ENCODE measurements at places on chromosomes 2 and 18.

GRCh38 chr18:25225151-25225550 lies 126.8 kb downstream of the ZNF521 start:
- no peak for DNase-seq

GRCh38 chr18:9578306-9578705 lies 36.1 kb downstream of the PPP4R1 start:
- DNase-seq = no peak

DNA sequence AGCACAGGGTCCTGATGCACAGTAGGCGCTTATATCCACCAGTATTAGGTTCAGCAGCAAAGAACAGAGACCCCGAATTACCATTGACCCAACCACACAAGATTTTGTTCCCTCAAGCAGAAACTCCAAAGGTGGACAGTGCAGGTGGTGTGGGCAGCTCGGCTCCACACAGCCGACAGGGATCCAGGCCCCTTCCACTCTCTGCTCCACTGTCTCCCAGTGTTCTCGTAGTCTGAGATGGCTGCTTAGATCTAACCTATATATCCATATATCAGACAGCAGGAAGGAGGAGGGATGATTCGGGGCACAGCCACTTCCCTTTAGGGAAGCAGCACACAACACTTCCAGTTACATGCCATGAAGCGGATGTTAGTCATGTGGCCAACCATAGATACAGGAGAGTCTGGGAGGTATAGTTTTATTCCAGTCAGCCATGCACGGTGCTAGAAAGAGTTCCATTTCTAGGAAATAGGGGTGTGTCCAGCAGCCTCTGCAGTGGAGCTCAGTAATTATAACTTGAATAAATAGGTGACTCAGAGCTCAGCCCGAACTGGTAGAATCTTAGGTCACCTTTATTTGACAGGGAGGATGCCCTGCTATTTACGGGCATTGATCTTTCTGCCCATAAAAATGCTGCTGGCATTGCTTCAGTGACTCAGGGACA lies 158.9 kb downstream of the TWIST2 start:
- DNase-seq = no peak

DNA sequence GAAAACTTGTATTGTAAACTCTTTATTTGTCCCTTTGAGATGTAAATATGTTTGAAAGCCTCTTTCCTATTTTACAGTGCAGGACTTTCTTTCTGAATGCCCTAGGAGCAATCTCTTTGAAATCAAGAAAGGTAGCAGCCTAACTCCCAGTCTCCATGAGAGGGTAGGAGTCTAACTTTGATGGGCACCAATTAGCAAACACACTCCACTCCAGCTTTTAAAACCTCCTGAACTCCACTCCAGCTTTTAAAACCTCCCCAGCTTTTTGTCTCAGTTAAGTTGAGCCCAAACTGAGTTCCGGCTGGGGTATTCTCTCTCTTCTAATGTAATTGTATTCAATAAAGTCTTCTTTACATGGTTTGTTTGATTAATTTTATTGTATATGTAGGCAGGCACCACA lies 493.7 kb upstream of the CDH7 start:
- DNase-seq = no peak

DNA sequence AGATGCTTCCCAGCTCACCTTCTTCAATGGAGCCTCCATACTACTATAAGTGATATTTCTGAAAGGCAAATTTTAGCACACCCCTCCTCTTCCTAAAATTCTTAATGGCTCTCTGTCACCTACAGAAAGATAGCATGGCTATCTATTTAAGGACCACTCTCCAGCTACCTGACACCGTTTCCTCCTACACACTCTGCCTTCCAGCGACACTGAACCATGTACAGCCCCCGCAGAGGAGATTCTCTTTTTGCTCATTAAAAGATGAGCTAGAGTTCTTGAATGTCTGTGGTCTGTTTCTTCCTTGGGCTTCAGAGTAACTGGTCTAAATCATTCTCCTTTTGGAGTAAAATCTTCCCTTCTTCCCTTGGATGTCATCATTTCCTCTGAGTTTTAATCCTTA lies 38.4 kb upstream of the GAREM1 start:
- DNase-seq = no peak

DNA sequence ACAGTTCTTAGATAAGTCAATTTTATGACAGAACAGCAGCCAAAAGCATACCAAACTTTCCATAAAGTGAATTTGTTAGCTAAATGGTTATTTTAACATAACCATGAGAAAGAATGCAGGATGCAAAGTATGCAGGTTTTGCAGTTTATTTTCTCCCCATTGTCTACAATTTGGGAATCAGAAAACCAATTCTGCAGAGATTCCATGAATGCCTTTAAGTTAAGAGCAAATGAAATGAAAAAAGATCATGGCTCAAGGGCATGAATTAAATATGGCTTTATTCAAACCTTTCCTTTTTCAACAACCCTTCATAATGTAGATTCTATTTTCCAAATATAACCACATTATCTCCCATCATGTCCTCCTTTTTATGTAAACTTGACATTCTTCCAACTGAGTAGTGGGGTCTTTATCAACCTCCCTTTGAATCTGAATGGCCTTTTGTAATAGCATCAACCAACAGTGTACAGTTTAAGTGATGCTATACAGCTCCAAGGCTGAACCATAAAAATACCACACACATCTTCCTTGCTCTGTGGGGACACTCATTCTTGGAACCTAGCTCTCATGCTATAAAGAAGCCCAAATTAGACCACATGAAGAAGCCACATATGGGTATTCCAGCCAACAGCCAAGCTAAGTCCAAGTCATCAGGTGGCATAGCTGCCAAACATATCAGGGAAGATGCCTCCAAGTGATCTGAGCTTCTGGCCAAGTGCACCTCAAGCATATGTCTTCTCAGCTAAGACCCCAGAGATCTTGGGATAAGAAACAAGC lies 49.8 kb downstream of the PIAS2 start:
- DNase-seq = no peak

DNA sequence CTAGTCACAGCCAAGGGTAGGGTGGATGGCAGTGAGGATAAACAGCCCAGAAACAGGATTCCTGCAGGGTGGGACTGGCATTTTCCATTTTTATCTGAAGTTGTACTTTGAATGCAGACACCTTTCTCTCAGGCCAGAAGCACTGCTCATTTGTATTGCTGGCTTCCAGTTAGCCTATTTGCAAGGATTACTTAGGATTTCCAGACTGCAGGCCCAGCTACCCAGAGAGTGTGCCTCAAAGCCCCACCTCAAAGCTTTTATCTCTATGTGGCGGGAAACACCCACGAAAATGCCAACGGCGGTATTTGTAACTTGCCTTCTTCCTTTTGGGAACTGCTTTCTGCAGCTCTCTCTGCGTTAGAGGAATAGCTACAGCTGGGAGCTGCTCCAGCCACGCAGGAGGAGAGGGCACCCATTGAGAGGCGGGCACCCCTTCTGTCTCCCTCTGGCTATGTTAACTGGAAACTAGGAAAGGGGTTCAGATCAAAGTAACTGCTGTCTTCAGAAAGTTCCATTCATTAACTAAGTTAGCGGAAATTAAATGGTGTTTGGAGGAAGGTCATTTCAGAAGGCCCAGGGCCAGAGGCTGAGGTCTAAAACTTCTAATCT lies 144.9 kb downstream of the TGIF1 start:
- no peak for DNase-seq

DNA sequence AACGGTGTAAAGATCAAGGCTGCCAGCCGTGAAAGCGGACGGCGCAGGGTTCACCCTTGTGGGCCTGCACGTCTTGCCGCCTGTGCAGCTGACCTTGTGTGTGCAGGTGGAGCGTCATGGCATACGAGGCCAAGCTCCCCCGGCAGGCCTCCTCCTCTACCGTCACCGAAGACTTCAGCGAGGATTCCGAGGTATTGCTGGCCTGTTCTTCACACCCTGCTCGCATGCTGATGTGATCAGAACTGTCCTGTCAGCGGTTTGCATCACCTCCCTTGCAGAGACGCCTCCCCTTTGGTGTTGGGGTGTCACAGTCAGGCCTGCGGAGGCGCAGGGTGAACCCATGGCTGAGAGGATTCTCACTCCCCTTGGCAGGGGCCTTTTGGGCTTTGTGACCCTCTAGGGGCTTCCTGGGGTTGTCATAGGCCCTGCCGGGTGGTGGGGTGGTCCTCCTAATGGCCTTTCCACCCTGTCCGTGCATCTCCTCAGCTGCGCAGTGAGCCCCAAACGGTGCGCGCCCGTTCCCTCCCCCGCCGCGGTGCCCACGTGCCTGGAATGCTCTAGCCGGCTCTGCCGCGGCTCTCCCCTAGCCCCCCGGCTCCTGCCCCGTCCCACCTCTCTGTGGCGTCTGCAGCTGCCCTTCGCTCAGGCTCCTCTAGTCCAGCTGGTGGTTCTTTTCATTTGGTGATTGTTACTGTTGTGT lies 92.5 kb downstream of the DGKD start:
- no peak for DNase-seq

DNA sequence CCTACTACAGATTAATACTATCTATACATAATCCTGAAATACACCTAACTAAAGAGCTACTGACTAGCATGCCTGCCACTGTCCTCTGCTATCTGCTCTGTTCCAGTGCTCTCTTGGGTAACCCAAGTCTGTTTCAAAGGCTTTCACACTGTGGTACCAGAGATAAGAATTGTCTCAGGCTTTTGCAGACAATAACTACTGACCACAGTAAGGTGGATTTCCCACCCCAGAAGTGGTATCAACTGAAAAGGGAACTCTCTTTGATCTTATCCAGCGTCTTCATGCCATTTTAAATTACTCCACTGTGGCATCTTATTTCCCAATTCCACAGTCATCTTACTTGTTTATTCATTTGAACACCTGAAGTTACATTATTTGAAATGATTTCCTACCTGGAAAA lies 190.2 kb downstream of the IKZF2 start:
- no peak for DNase-seq

DNA sequence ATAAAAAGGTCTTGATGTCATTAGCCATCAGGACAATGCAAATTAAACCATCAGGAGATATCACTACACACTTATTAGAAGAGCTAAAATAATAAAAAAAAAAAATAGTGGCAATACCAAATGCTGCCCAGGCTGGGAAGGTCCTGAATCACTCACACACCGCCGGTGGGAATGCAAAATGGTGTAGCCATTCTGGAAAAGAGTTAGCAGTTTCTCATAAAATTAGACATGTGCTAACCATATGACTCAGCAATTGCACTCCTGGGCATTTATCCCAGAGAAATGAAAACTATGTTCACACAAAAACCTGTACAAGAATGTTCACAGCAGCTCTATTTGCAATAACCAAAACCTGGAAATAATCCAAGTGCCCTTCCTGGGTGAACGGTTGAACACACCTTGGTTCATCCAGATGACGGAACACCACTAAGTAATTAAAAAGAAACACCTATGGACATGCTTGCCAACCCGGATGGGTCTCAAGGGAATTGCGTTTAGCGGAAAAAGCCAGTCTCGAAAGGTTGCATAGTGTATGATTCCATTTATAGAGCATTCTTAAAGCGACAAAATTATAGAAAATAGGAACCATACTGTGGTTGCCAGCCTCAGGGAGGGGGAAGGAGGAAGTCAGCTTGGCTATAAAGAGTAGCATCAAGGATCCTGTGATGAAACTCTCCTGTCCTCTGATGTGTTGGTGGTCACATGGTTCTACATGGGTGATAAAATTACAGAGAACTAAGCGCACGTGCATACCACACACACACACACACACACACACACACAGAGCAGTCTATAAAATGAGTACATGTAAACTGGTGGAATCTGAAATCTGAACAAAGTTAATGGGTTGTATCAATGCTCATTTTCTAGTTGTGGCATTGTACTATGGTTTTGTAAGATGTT lies 4.6 kb downstream of the MBP start:
- no peak for DNase-seq

- DNase-seq = no peak
These were observed 69.0 kb downstream of the CPO start for GRCh38 chr2:207008105-207008990.

DNA sequence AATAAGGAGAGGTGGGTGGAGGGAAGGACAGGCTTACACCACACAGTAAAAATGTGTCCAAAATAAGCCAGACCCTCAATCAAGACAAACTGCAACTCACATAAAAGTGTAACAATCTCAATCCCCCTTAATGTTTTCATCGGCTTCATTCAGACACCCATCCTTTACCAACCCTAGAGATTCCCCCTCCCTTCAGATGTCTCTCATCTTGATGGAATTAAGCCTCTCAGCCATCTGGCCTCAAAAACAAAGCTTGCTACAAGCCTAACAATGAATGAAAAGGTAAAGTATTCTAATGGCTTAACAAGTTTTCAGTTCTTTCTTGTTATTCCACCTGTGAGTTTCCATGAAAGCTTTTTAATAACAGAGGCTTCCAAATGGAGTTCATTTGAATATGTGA lies 5.2 kb downstream of the RTTN start:
- no peak for DNase-seq

- DNase-seq = no peak
These were observed 898.1 kb downstream of the EPHA4 start for GRCh38 chr2:220674033-220674432.

DNA sequence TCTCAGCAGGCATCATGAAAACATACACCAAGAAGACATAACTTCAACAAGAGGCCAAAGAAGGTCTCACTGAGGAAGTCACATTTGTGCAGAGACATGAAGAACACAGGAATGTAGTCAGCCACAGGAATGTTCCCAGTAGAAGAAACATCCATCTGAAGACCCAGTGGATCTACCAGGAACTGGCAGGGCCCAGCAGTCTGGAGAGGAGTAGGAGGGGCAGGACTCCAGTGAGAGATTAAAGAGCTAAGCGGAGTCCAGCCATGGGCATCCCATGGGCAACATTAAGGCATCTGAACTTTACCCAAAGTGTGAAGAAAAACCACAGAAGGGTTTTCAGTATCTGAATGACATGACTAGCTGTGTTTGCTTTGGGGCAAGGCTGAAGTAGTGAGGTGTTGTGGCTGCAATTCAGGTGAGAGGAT lies 103.1 kb downstream of the UPP2 start:
- no peak for DNase-seq

GRCh38 chr2:2950403-2950952 lies 427.1 kb downstream of the EIPR1 start:
- no peak for DNase-seq

DNA sequence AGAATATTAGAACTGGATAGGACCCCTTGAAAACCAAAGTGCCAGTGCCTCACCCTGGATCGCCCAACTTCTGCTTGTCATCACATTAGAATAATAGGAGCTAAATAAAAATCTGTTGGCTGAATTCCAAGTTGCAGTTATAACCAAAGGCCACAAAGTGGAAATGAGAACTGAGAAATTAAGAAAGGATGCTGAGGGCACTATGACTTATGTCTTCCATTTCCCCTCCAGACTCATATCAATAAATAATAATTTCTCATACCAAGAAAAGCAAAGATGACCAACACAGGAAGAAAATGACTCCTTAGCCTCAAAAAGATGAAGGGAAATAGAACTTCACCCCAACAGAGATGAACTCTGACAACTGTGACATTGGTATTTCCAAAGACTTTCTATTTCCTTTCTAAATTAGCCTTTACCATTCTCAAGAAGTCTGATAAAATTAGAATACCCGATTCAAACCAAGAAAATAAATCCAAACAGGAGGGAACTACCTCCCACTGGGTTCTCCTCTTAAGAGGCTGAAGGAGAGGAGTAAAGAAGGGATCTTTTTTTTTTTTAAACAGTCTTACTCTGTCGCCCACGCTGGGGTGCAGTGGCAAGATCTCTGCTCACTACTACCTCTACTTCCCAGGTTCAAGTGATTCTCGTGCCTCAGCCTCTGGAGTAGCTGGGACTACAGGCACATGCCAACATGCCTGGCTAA lies 46.5 kb upstream of the EPG5 start:
- no peak for DNase-seq

GRCh38 chr2:120983344-120983743 lies 247.7 kb downstream of the GLI2 start:
- DNase-seq = no peak

GRCh38 chr2:46144133-46144800 lies 152.9 kb upstream of the EPAS1 start:
- no peak for DNase-seq

- no peak for DNase-seq
These were observed 9.6 kb downstream of the TRPM8 start for GRCh38 chr2:233926806-233927205.

Data from thoracic aorta (tissue), 2 donors.